NCI-H1694 (cell line): ENCODE measurements at places on chromosomes 12 and 14.

- DNase-seq: no peak
These were observed 58.2 kb downstream of the CACNA1C start for GRCh38 chr12:2110849-2111566.

- no peak for DNase-seq
These were observed 27.4 kb downstream of the ABCC9 start for GRCh38 chr12:21913823-21914222.

GRCh38 chr12:3772380-3772779, 19.5 kb upstream of the CRACR2A start:
- DNase-seq: peak; percentile 35

DNA sequence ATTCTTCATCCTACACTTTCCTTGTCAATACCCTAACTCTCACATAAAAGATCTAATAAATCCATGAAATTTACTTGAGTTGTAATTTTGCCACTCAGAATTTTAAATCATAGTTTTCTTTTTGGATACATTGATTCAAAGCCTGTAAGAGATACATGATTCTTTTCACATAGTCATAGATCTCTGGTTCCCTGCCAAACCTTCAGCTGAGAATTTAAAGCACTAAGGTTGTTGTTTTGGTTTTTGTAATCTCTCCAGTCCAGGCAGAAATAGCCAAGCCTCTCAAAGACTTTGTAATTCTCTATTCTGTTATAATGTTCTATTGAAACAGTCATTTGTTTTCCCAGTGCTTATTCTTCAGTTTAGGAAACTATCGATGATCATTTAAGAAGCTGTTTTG, 273.9 kb downstream of the TRHDE start:
- no peak for DNase-seq

DNA sequence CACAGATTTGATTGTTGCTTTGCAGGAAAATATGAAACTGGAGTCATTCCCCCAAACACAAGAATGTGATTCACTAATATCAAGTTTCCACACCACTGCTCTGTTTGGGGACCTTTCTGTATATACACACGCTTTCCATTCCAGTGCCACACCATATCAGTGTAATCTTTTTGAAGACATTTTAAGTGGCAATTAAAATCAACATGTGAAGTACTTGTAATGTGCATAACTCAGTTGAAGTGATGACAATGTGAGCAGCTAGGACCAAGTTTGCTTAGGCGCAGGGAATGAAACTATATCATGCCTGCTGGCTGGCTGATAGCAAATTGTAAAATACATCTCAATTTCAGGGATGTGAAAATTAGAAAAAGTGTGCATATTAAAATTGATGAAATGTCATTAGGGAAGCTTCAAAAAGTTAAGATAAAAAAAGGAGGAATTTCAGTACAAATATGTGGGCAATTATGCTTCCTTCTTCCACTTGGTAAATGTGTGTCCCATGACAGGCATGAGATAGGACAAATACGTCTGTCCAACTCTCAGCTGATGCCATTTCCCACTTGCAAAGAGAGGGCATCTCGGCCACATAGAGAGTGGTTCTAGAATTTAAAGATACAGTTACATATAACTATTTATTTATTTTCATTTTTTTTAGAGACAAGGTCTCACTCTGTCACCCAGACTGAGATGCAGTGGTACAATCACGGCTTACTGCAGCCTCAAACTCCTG, 43.7 kb downstream of the HSPB8 start:
- no peak for DNase-seq
